ENCODE measurements at places on chromosomes 13 and 19.

DNA sequence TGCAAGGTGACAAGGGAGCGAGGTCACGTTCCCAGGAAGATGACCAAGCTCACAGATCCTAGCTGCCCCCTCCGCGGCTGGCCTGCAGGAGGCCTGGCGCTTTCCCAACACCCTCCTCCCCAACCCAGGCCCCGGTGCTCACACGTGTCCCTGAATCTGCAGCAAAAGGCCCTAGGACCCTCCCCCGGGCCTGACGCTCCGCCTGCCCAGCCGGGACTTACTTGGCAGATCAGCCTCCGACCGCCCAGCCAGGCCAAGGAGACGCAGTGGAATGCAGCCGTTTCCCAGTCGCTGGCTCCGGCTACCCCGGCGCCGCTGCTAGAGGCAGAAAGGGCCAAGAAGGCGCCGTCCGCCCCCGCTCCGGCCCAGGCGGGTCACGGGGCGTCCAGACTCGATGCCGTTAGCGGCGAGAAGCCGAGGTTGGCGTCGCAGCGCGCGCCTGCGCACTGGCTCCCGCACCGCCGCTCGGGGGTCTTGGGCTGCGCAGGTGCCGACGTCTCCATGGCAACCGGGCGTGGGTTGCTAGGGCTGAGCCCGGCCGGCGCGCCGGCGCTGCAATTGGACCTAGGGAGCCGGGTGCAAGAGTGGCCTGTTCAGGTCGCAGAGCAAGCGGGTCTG, at the start of gene PNMA8A:
Gene PNMA8A, minus strand, starts transcription at position 448 of the 618 bp plus-strand sequence. CDS start 528 bp downstream, outside the sequence.
- DNase-seq, result peak; percentile 50

DNA sequence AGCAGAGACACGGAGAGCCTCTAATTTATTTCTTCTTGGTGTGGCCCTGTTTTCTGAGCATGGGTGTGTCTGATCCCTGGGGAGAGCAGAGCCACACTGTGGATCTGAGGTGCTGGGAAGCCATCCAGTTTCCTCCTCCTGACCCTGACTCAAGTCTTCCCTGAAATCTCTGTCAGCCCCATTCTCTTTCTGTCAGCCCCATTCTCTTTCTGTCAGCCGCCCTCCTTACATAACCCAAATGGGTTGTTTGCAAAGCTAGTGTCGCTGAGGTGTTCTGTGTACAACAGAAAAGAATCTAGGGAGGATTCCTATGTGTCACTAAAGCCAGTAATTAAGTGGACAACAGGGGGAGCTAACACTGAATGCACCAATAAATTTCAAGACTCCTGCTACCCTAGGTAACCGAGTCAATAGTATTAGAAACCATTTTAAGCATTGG, 50.2 kb downstream of the LRCH1 start:
- peak; percentile 27 for DNase-seq

DNA sequence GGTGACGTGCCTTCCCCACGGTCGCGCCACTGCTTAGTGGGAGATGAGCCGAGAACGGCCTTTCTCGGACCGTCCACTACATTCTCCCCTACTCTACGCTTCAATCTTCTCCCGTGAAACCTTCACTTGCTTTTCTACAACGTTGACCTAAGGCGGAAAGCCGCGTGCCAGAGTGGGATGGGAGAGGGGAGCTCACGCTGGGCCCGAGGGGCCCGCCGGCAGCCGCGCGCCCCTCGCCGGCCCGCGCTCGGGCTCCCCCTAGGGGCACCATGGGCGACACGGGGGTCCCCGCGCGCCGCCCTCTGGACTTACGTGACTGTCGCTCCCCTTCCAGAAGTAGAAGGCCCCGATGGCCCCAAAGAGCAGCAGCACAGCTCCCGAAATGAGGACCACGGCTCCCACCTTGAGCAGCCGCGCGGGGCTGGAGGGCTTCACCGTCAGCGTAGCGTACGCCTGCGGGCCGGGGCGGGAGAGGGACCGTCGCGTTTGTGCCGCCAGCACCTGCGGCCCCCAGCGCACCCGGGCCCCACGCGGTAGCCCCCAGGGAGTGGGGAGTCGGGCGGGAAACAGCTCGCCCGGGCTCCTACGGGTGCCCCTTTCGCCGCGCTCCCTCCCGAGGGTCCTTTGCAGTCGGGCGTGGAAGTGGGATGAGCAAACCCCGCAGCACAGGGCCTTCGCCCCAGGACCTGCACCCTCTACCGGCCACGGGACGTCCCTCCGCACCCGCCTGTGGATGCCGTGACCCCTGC, 727 bp downstream of the CNMD start:
- DNase-seq, result no peak

GRCh38 chr13:18962168-18962734, 219.4 kb downstream of the TUBA3C start:
- DNase-seq, result no peak

DNA sequence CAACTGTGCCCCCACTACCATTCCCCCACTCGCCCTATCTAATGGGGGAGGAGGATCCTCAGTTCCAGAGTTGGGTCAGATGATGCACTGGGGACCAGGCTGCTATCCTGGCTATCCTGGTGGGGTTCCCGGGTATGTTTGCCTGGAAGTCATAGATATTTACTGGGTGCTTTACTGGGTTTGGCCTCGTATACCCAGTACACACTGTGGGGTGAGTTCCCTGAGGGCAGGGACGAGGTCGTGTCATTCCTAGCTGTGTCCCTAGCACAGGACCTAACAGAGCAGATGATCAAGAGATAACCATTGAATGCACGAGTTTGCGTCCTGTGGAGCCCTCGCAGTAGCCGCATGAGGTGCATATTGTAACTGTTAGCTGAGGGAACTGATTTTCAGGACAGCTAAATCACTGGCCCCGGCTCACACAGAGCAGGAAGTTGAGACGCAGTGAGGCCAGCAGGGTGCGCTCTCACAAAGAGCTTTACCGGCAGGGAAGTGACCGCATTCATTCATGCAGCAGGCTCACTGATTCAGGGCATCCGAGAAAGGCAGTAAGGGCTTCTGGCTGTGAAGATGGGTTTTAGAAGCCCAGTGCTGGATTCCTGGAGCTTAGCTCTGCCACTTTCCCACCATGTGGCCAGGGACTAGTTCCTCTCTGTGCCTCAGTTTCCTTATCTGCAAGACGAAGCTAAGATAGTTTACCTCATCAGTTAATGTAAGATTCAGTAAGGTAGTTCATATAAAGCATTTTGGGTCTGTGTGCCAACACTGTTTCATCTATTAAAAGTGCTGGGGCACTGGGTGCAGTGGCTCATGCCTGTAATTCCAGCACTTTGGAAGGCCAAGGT, 6.0 kb downstream of the RUVBL2 start:
- no peak for DNase-seq

- peak; percentile 37 for DNase-seq
Observed at GRCh38 chr13:95296326-95296925, 4.8 kb downstream of the ABCC4 start.

GRCh38 chr13:61275251-61275650, 140.4 kb downstream of the PCDH20 start:
- no peak for DNase-seq

DNA sequence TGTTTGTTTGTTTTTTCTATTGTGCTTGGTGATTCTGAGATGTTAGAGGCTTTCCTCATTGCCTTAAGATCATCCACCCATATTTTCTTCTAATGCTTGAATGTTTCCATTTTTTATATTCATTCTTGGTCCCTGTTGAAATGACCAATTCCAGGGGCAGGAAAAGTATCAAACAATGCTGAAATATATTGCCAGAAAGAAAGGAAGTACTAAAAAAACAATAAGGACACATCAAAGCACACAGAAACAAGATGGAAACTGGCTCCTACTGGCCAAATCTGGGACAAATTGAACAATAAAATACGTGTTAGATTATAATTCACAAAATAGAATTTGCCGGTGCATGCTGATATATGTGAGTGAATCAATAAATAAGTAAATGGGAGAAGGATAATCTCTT, 23.9 kb downstream of the ZDHHC20 start:
- no peak for DNase-seq

GRCh38 chr13:69641773-69642172, 465.9 kb upstream of the ATXN8OS start:
- DNase-seq, result no peak

GRCh38 chr19:48913114-48913889, 13.2 kb downstream of the NUCB1 start:
- DNase-seq, result no peak

GRCh38 chr13:91356919-91357612, 9.6 kb downstream of the MIR17HG start:
- no peak for DNase-seq

DNA sequence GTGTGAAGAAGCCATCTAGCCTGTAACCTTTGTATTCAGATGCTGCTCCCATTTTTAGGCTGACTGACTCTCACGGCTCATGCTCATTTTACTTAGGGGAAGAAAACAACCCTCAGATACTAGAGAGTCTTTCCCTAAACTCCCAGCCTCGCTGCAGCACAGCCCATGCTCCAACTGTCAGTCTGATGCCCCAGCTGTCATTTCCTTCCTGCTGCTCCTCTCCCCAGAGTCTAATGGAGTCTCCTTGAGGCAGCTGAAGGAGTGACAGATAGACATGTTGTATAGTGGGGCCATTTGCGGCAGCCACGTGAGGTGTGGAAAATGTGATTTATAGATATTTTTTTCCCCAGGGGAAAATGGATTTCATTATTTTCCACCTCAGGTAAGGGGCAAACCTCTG, 59.2 kb upstream of the OLFM4 start:
- DNase-seq, result no peak

DNA sequence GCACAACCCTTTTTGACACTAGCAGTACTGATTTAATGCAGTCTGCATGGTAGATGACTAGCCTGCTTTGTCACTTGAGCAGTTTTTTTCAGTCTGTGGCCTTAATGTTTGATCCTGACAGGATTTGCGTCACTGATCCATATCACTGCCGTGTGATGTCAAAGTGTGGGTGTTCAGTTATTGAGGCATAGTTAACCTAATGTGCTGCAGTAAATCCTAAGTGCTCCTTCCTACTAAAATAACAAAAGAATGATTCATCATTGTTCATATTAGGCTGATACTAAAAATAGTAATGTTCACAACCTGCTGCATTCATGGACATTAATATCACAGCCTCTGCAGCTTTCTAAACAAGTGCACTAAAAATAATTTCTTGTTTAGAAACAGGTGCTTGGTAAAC, 121.9 kb upstream of the MLNR start:
- DNase-seq, result peak; percentile 72

Data from Caki2 (cell line).